Natural killer cell treated with Interleukin-12 subunit alpha and Interleukin-12 subunit beta and Interleukin-15 and Interleukin-18, amount 100 ng/mL, for 72 hours (primary cell): ENCODE measurements at places on chromosomes 11 and 22.

DNA sequence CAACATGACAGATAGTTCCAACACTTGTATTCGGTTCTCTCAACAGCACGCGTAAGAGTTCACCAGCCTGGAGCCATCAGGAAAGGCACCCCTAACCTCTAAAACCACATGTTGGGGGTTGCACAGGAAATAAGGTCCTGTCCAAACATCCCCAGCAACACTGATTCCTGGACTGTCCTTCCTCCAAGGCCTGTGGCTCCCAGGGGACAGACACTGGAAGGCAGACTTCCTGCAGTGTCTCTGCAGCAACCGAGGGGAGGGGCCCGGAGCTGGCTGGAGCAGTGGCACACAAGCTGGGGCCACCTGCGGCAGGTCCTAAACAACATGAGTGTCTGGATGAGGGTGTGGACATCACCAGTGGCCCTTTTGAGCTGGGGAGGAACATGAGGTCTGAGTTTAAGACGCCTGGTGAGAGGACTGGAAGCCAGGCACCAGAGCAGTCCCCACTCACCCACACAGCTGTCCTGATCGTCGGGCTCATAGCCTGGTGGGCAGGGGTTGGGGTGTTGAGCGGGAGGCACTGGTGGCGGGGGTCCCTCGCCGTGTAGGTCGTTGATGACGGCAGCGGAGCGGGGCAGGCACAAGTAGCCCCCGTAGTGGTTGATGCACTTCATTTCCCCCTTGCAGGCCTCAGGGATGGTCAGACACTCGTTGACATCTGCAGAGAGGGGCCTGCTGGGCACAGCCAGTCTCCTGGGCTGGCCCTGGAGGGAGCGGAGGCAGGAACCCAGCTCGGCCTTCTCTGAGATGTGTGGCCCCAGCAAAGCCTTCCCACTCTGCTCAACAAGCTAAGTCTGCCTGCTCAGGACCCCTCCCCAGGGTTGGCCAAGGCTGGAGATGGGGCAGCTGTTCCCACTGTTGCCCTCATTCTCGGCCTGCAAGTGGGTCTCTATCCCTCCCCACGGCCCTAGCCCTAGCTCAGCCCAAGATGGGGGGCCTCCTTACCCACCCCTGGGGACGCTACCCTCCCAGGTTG is 1.6 kb downstream of the EFEMP2 start:
- DNase-seq, result no peak

GRCh38 chr22:23787600-23787896 is 782 bp downstream of the SMARCB1 start:
- DNase-seq, result no peak

GRCh38 chr11:83706566-83706965 is 420.4 kb upstream of the CCDC90B start:
- DNase-seq, result no peak

DNA sequence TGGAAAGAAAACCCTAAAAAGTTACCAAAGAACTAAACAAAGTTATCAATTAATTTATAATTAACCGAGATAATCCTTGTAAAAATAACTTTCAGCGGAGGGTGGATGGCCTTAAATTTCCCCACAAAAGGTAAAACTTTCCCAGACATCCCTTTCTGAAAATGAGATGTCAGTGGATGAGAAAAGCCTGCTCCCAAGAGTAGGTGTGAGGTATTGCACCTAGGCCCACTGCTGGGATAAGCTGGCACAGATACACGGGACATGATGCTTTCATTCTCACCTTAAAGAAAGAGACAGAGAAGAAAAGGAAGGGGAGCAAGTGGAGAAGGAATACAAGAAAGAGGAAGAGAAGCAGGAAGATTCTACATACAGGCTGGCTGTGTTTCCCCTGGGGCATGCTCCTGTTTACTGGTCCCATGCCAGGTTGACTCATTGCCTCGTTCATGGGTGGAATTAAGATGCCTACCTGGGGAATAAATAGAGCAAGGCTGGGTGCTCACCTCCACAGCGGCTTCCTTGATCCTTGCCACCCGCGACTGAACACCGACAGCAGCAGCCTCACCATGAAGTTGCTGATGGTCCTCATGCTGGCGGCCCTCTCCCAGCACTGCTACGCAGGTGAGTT is at the start of gene SCGB2A2:
TSS of gene SCGB2A2 (plus strand) at position 505 of the 625 bp plus-strand sequence. CDS start at position 564, 59 bp downstream.
- no peak for DNase-seq

- no peak for DNase-seq
These were observed 65.4 kb upstream of the CRTAM start for GRCh38 chr11:122772945-122773344.

DNA sequence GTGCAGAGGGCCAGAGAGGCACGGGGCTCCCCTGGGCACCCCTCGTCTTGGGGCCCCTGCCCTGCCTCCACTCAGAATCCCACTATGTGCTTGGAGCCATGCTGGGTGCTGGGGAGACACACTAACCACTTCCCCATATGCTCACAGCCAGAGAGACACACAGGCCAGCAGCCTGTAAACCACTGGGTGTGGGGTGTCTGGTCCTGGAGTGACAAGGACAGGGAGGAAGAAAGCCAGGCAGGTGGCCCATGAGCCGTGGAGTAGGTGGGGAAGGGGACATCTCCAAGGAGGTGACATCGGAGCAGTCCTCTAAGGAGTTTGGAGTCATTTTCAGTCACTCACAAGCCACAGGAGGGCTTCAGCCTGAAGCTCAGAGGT is 58.9 kb downstream of the CDKN1C start:
- DNase-seq, result no peak
